ENCODE measurements at places on chromosomes 12 and 14.

- no peak for DNase-seq
These were observed 94.0 kb downstream of the TSPAN9 start for GRCh38 chr12:3171195-3171591.

GRCh38 chr12:5965950-5966383, 20.9 kb upstream of the ANO2 start:
- DNase-seq = no peak

DNA sequence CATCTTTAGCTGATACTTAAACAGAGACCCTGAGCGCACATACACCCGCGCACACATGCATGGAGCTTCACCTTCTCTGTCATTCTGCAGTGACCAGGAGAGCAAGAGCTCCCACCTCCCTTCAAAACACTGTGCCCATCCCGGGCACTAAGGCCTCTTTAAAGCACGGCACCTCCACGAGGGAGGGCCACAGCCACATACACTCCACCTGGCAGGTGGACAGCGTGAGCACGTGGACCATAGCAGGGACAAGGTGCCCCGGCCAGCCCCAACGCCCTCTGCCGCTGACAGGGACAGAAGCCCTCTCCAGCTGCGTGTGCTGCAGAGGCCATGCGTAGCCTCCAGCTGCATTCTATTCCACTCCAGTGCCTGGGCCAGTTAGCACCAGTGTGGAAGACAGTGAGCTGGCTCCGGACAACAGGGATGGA, 5.4 kb downstream of the GAPDH start:
- DNase-seq = no peak

GRCh38 chr12:67969134-67969802, 20.0 kb upstream of the IFNG-AS1 start:
- DNase-seq = no peak

GRCh38 chr14:33726685-33727084, 224.2 kb downstream of the EGLN3 start:
- DNase-seq = no peak
